Lung (tissue), 17 donors: ENCODE measurements at places on chromosomes 2 and 18. TPM values are rescaled to one million over a fixed set of nuclear protein-coding genes. Genes with fewer than 3 reads are reported as not detected.

CD207 gene
- 0.11 TPM for total RNA-seq

GRCh38 chr2:134679745-134680144, 39.1 kb downstream of the TMEM163 start:
- DNase-seq: peak; percentile 60
- H3K4me3 ChIP-seq: no peak overlapping the region
- H3K27ac ChIP-seq: no peak overlapping the region
- H3K4me1 ChIP-seq: no peaks in the 10 kb centered on the region

DNA sequence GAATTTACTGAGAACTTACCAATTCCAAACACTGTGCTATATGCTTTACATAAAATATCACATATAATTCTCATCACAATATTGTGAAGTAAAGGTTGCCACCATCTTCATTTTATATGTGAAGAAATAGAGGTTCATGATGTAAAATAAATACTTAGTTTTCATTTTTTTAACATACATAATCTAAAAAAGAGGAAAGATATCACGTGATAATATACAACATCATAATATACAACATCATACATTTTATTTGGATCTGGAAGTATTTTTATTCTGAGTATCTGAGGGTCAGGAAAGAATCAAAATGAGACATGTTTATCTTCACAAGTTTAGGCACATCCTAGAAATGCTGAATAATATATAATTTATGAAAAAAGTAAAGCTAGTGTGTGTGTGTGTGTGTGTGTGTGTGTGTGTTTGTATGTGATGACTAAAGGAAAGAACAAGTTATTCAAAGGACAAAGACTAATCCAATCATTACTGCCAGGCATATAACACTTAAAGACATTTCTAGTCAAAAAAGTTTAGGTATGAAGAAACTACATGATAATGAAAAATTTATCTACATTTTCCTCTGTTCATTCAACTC, 65.5 kb upstream of the ARHGAP15 start:
- H3K4me1 ChIP-seq: no peaks in the 10 kb centered on the region
- no peaks in the 10 kb centered on the region for H3K27me3 ChIP-seq
- no peaks in the 10 kb centered on the region for H3K36me3 ChIP-seq
- no peak overlapping the region for H3K27ac ChIP-seq
- no peak overlapping the region for H3K4me3 ChIP-seq
- DNase-seq: no peak

GAL3ST2 gene
- total RNA-seq: 0.40 TPM

- H3K4me3 ChIP-seq: no peak overlapping the region
- H3K27ac ChIP-seq: no peak overlapping the region
- H3K4me1 ChIP-seq: no peaks in the 10 kb centered on the region
- no peak for DNase-seq
- H3K27me3 ChIP-seq: no peaks in the 10 kb centered on the region
- H3K36me3 ChIP-seq: no peaks in the 10 kb centered on the region
Measured at GRCh38 chr2:129464631-129465030, 514.8 kb upstream of the RAB6C start.

- peaks cover 19% of the 10 kb centered on the region for H3K4me1 ChIP-seq
- peak overlapping the region; percentile 82 for H3K27ac ChIP-seq
- H3K27me3 ChIP-seq: no peaks in the 10 kb centered on the region
- DNase-seq: peak; percentile 77
- H3K36me3 ChIP-seq: no peaks in the 10 kb centered on the region
Measured at GRCh38 chr2:54558188-54559005, 102.3 kb downstream of the SPTBN1 start.
